ENCODE measurements at places on chromosomes 11 and 22.

- no peak for DNase-seq
Observed at GRCh38 chr11:118206391-118207031, 18.3 kb downstream of the JAML start.

- DNase-seq = no peak
Observed at GRCh38 chr11:83147895-83148294, 9.0 kb upstream of the PCF11 start.

DNA sequence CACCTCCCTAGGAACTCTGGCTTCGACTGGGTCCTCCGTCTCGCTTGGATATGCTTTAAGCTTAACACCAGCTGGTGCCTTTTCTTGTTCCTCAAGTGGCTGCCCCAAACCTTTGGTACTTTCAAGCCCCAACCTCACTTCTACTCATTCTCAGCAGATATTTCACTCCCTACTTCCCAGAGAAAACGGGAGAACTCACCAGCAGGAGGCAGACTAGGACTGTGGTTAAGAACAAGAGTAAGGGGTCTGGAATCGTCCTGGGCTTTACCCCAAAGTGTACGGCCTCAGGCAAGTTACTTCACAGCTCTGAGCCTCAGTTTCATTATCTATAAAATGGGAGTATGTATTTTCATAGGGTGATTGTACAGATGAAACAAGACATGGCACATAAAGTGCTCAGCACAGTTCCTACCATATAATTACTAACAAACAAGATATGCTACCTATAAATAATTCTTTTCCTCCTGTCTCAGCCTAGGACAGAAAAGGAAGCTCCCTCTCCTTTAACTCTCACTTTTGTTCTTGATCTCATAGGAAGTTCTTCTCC lies 37.8 kb downstream of the PAMR1 start:
- no peak for DNase-seq

DNA sequence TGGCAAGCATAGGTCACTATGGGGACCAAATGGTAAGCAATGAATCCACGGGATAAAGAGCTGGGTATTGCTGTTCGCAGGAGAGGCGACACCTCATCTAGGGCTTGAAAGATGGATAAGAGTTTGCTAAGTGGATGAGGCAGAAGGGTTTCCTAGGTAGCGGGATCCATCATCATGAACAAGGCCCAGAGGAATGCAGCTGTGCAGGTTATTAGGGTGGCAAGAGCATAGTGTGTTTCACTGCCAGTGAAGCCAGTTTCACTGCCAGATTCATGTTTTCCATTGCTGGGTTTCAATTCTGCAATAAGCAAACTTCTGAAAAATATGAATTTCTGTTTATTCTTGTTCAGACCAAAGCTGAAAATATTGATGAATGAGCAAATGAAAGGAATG lies 27.2 kb downstream of the WEE1 start:
- no peak for DNase-seq

DNA sequence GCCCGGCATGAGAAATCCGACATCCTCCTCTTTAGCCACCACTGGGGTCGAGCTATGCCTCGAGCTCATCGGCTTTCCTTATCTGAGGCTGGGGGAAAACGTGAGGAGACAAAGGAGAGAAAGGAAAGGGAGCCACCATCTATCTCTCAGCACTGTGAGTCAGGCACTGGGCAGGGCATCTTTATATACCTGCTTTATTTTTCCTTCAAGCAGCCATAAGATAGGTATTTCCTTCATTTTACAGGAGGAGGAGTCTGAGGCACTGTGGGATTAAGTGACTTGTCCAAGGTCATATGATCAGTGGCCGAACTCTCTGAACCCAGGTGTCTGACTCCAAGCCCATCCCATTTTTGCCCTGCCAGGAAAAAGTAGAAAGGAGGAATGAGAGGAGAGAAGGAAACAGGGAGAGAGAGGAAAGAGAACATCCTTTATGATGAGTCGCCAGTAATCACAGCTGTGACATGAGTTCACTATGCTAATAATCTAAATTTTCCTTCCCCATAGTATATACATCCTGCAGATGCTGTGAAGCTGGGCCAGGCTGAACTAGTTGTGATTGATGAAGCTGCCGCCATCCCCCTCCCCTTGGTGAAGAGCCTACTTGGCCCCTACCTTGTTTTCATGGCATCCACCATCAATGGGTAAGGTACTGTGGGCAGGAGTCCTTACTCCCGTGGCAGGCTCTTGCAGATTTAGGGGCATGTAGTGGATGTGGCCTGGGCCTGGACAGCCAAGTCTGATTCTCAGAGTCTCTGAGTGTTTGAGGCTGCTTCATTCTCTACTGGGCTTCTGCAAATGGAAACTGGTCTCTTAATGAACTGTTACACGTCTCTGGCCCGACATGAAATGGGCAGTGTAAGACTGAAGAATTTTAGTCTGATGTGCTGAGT lies 21.8 kb downstream of the NAT10 start:
- no peak for DNase-seq

DNA sequence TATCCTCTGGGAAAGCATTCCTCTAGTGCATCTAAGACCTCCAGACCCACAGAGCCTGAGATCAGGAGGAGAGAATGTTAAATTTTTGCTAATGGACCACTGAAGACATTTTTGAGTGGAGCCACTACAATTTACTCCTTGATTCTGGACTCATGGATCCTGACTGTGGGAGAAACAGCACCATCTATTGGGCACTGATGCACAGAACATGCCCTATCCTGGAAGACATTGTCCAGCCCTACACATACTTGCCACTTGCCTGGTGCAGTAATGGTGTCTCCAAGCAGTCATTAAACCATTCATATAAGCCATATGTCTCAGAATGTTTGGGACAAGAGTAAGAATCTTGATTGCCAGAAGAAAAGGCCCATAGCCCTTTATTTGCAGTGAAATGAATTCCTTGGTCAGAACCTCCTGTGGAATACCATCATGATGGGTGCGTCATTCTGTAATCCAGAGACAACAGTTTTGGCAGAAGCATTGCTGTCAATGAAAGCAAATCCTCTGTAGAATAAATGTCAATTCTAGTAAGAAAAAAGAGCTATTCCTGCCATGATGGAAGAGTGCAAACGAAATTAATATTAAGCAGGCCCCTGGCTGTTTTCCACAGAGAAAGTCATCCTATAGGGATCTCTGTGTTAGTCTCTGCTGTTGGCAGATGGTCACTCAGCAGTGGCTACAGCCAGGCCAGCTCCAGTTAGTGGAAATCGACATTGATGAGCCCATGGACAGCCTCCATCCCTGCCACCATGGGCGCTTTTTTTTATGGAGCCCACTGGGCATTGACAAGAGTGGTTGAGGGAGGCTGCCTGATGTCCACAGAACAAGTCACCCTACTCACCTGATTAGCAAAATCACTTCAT lies 43.5 kb downstream of the GGTLC2 start:
- no peak for DNase-seq

DNA sequence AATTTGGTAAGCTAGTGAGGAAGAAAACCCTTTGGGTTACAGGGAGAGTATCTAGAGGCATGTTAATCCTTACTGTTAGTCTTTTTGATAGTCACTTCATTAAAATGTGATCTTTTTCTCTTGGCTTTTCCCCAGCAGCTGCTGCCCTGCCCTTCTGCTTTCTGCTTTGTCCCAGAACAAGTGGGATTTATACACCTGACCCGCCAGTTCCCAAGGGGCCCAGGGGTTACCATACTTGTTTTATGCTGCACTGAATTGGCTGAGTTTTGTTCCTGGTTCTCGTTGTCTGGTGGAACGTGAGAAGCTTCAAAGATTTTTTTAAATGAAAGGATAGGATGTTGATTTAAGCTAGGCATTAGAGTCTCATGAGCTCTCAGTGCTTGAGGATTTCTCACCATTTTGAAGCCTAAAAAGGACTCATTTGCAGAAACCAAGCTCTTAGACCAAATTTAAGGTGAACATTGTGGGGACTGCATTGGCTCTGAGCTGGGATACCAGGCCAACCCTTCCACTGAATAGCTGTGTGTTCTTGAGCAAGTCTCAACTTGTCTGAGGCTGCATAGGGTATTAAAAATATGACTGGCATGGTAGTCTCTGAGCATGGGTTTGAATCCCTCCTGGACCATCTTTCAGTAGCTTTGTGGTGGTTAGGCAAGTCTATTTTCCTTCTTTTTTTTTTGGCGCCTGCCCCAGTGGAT lies 6.6 kb downstream of the LIMK2 start:
- no peak for DNase-seq

DNA sequence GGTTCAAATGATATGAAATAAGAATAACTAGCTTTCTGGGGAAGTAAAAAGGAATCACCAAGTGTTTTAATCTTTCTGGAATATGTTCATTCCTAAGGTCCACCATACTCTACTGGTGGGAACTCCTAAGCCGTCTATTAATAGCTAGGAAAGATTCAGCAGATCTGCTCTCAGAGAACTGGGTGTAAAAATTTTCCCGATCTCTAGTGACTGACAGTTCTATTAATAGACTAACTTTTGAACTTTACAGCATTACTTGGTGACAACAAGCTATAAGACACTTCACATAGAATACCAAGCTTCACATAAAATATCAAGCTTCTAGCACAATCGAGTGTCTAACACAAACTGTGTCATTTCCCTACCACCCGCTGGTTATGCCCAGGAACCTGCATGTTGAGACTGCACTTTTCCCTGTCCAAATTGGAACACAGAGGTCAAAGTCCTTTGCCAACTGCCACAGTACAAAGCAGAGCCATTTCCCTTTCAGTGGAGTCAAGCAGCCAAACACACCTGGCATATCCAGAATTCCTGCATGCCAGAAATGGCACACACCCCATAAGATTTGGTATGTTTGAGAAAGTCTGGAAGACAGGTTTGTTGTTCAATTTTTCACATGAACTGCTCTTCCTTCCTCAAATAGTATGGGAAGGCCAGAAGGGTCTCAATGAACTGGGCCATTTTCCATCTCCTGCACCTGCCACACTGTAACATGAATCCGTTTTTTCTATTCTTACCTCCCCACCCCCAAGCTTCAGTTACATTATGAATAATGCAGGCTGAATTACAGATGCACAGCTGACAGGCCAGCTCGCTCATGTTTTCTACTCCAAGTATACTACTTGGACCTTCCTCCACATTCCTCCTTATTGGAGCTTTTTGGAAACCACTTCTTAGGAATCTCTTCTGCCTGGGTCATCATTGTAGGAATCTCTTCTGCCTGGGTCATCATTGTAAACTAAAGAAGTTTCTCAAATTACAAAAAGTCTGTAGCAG lies 3.7 kb downstream of the OSBP start:
- no peak for DNase-seq

DNA sequence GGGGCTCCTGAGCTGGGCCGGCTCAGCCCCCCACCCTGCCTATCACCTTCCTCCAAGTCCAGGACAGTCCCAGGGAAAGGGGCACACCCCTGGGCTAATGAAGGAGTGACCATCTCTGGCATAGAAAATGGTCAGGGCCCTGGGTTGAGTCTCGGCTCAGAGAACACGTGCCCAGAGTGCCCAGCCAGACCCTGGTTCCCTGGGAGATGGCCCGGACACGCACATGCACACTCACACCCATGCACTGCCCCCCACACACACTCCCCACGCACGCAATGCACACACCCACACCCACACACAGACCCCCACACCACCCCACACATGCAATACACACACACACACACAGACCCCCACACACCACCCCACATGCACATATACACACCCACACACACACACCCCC lies 28.7 kb downstream of the KCNC1 start:
- DNase-seq = no peak

GRCh38 chr11:11965192-11965591 lies 43.2 kb downstream of the DKK3 start:
- no peak for DNase-seq

DNA sequence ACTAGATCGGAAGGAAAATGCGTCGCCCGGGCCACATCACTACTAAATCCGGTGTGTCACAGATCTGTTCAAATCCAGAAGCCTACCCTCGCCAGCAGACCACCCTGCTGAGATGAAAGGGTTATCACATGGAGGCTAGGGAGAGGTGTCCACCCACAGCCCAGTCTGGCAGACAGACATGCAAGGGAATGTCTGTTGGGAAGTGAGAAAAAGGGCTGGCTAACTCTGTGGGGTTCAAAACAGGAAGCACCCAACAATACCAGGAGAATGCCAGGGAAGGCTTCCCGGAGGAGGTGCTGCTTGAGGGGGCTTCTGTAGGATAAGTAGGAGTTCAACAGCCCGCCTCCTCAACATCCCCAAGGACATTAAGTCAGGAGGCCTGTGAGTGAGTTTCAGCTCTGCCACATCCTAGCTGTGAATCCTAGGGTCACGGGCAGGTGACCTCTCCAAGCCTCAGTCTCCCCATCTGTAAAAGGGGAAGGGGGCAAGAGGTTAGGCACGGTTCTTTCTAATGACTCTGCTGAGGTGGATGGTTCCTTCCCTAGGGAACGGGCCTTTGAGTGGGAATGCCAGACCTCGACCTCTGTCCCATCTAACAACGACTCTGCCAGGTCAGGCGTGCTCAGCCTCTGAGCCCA lies 1.1 kb downstream of the TPST2 start:
- no peak for DNase-seq

DNA sequence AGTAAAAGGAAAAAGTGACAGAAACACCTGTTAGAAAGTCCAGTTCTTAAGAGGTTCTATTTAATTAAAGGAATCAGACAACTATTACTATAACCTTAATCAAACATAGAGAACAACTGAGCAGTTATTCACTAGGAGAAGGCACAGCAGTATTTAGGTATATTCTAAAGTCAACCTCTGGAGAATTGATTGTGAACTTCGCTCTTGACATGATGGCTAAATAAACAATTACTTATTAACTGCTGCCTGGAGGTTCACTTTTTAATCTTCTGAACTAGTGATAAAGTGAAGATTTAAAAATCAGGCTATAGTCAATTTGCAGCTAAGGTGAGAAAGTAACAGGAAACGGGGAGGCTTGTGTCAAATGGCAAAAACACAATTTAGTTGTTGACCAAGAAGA lies 557.3 kb downstream of the FAM181B start:
- no peak for DNase-seq
